RPMI7951 (cell line): ENCODE measurements at places on chromosomes 1 and 21.

DNA sequence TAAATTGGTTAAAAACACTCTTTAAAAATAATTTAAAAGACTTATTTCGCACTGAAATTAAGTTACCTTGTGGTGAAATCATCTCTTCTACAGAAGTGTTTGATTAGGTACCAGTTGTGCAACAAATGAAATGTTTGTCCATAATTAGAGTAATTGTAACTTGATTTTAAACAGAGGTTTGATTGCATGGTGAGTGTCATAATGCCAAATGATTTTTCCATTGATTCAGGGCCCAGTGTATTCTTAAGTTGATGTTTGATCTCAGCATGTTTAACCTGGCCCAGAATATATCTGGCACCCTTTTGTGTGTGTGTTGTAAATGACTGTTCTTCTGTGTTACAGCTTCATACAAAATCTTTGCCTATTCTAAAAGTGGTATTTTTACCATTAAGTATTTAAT, 28.5 kb downstream of the LRRC8B start:
- DNase-seq: no peak

GRCh38 chr1:153262070-153262366, 2.5 kb downstream of the LORICRIN start:
- no peak for DNase-seq

- peak; percentile 63 for DNase-seq
Measured at GRCh38 chr1:31669786-31670592, 25.3 kb upstream of the PEF1 start.

DNA sequence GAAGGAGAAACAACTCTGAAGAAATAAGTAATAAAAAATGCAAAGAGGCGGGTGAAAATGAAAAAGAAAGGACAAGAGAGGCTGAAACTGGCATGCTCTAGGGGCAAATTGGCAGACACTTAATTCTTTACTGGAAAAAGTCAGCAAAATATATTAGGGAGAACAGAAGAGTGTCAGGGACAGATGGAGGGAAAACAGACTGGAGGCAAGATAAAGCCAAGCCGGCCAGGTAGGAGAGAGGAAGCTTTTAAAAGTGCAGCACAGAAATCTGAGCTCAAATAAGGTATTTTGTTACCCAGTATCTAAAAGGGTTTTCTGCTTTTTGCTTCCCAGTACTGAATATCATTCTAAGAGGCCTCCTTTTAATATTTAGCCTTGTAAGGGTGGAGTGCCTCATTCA, 339.3 kb downstream of the PAPPA2 start:
- no peak for DNase-seq
